Ovary (tissue), 10 donors: ENCODE measurements at places on chromosomes 3 and 15. TPM values are rescaled to one million over a fixed set of nuclear protein-coding genes. Genes with fewer than 3 reads are reported as not detected.

DUOX2 gene
- total RNA-seq = 0.05 TPM

GRCh38 chr3:183180110-183180783, 17.7 kb upstream of the LAMP3 start:
- no peak for DNase-seq

DNA sequence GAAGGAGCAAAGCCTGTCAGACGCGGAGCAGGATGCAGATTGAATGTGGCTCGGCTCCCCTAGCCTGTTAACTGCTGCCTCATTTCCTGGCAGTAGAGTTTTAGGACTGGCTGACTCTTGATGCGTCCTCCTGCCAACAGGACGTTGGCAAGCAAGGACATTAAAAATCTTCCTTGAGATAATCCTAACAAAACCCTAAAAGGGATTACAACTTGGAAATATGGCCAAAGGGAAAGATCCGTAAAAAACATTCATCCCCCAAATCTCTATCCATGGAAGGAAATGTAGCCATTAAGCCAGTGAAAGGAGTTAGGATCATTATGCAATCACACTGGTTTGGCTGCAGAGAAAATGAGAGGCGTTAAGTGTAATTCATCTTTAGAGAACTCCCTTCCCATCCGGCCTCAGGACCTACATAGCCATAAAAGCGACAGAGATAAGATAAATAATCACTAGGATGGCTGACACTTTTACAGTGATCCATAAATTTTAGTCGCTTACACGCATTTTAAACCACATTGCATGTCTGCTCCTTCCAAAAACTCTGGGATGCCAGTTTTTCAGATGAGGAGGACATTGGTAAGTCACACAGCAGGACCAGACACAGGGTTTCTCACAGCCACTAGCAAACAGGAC, 44.5 kb upstream of the C3orf80 start:
- DNase-seq = no peak

DNA sequence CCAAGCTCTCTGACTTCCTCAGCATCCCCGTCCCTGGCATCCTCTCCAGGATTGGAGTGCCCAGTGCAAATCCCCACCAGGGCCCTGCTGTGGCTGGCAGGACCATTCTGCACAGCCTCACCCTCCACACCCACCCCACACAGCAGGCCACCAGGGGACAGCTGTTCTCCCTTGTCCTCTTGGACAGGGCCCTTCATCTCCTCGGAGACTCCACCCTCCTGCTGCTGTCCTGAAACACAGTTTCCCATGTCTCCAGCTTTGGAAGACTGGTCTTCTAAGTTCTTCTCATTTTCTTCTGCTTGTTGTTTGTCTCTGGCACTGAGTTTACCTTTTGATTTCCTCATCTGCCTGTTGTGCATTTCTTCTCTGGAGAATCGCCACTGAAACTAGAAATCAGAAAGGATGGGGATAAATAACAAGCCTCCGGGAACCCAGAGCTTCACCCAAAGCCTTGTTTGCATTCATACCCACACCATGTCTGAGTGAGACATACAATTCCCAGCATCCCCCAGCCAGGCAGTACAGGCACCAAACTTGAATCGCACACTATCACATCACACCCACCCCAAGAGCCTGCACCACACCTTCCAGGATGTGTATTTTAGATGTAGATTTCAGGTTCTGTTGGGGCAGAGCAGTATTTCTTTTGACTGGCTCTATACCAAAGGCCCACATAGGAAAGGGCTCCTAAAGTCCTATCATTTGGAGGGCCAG, 52.0 kb downstream of the OXNAD1 start:
- DNase-seq = no peak

MOBP gene
- total RNA-seq = 0.08 TPM

HTD2 gene
- 7.3 TPM for total RNA-seq

DNA sequence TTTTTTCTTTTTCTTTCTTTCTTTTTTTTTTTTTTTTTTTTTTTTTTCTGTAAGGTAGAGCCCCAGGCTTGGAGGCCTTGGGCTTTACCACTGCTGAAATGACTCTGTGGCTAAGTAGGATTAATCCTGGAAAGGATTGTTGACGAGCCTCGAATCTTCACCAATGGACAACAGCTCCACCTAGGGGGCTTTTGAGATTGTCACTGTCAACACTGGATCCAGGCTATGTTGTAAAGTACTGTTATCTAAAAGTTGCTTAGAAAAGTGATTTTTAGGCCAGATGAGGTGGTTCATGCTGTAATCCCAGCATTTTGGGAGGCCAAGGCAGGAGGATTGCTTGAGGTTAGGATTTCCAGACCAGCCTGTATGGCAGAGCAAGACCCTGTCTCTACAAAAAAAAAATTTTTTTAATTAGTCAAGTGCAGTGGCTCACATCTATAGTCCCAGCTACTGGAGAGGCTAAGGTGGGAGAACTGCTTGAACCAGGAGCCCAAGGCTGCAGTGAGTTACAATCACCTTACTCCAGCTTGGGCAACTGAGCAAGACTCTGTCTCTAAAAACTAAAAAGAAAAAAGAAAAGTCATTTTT, 41.6 kb downstream of the KLHL18 start:
- peak; percentile 66 for DNase-seq

TRIM71 gene
- 0.43 TPM for total RNA-seq

SLC7A14 gene
- total RNA-seq = 0.05 TPM

LARP6 gene
- 39.7 TPM for total RNA-seq

DNA sequence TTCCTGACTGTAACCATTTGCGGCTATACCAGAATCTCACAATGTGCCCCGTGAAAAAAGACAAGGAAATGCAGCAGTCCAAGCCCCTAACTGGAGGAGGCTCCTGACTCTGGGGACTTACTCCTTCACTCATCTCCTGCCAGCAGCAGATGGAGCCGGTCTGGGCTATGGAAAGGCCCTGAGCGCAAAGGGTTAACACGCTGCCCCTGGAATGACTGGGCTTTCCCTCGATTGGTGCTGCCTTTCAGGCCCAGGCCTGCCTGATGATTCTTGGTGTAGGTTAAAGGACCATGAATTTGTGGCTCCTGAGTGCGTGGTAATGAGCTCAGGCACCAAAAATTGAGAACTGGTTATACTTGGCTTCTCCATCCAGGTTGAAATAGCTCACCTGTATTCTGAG, 42.3 kb upstream of the GALNT15 start:
- DNase-seq = no peak

BNIP2 gene
- total RNA-seq = 65.9 TPM

DNA sequence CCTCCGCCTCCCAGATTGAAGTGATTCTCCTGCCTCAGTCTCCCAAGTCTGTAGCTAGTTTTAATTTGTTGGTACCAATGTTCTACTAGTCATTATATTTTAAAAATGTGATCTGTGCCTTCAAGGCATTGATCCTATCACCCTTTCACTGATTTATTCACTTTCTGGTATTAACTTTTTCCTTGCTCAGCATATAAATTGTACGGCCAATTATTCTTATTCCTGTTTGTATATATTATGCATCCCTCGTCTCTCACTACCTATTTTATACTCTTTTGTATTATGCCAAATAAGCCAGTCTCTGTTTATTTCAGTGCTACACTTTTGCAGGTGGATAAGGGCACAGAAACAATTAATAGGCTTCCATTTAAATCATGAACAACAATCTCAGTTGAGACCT, 620.2 kb upstream of the BCHE start:
- no peak for DNase-seq

LNP1 gene
- total RNA-seq = 5.1 TPM

EOMES gene
- total RNA-seq = 0.13 TPM

GRCh38 chr3:179608931-179609720, 4.5 kb downstream of the NDUFB5 start:
- no peak for DNase-seq

CCDC191 gene
- total RNA-seq = 5.3 TPM

GRCh38 chr15:99604865-99605264, 39.1 kb downstream of the MEF2A start:
- DNase-seq = no peak

DNA sequence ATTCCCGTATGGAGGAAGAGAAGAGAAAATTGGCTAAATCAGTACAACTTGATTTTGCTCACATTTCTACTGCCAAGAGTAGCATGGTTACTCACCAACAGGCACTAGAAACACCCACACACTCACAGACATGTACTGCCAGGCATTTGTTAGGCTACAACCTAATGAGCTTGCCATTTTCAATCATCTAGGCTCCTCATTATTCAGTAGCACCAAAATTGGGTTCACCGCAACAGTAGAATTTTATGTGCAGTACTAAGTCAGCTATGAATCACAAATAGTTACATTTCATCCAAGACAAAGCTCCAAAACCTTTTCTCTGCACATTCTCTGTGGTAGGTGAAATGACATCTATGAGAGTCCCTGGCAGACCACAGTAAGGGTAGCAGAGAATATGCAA, 15.0 kb upstream of the THUMPD3 start:
- DNase-seq = no peak

GRCh38 chr3:139297588-139298311, 46.1 kb upstream of the MRPS22 start:
- no peak for DNase-seq

GRCh38 chr3:42689421-42690014, 4.2 kb downstream of the KLHL40 start:
- DNase-seq = no peak

ZNF717 gene
- total RNA-seq = 19.0 TPM

DNA sequence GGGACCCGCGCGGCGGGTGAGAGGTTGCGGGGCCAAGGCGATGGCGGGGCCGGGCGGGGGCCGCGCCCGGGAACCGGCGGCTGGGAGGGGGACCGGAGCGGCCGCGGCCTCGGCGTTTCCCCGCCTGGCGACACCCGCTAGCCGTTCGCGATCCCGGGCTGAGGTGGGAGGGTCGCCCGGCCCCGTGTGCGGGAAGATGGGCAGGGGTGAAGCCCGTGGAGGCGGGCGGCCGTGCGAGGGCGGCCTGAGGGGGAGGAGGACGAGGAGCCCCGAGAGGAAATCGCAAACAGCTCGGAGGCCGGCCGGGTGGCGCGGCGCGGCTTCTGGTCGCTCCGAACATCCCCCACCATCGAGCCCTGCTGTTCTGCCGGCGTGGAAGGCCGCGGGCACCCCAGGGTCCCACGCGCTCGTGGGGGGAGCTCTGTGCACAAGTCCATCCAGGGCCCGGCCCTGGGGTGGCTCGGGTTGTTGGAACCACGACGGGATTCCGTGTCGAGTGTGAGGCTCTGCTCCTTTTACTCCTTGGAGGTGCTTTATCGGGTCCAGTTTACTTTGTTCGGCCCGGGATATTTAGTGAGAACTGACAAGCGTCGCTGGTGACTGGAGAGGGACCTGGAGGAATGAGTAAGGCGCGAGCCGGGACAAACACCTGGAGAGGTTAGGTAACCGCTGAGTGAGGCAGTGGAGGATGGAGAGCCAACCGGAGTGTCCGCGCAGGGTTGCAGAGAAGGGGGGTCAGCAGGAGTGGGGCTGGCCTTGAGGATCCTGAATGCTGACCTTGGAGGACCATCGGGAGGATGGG, 728 bp downstream of the CRTC3 start:
- peak; percentile 79 for DNase-seq

BMF gene
- 26.5 TPM for total RNA-seq

DNA sequence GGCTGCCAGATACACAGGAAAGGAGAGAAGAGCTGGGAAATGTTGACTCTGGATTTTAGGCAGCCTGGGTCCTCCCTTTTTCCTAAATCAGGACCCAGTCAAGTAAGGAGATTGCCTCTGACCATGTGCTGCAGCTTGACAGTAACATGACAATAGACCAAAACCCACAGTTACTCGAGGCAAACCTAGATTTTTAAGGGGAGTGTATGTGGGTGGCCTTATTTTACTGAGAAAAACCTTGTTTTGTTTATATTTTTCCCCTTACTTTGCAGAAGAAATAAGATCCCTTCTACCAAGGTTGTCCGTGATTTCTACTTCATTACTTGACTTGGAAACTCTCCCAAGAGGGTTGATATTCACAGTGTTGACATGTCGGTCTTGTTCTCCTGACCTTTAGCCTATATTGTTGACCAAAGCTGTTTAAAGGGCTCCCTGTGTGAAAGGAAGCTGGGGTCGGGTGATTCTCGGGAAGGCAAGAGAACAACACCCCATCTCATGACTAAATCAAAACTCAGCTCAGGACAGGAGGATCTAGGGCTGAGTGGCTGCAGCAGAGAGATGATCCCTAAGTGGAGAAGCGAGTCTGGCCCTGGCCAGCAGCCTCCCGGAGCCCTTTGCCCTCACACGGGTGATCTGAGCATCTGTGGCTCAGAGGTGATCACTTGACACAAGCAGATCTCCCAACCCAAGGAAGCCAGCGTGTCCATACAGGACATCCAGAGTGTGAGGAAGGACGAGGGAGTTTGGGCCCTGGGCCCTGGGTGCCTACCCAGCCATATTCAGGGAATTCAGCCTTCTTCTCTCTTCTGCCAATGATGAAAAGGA, 31.0 kb upstream of the SLCO2A1 start:
- DNase-seq = no peak

DNA sequence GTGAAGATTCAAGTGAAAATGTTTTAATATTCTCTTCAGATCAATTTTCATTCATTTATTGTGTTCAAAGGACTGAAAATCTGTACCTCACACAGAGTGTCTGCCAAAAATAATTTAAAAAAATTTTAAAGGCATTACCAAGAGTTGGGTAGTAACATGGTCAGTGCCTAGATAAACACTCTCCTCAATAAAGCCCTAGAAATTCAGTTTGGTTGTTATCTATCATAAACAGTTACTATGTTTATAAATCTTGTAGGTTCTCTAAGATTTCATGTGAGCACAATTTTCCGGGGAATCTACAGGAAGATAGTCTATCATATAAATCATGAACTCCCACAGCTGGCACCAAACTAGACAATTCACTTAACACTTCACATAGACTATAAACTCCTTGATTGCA, 128.6 kb downstream of the GSK3B start:
- no peak for DNase-seq

GRCh38 chr15:33580526-33580925, 269.8 kb downstream of the RYR3 start:
- no peak for DNase-seq

- DNase-seq = no peak
Measured at GRCh38 chr15:70569714-70570231, 193.6 kb downstream of the UACA start.

DNA sequence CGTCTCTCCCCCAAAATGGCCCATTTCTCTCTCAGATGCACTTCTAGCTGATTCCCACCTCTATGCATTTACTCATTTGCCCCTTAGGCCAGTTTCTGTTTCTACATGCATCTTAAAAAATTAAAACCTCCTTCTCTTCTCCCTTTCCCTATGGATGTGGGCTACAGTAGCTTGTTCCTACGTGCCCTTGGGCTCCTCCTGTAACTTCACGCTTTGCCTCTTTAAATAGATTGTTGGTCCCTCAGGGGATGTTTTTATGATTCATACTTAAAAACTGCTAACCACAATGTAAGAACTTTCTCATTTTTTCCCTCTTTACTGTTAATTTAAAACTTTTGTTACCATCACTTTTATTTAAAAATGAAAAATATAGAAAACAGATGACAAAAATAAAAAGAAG, 185.6 kb upstream of the MRPL3 start:
- DNase-seq = no peak

CPN2 gene
- total RNA-seq = not detected

MYZAP gene
- 10.0 TPM for total RNA-seq

- DNase-seq = no peak
Measured at GRCh38 chr3:169610888-169611291, 52.6 kb downstream of the MECOM start.

- no peak for DNase-seq
Measured at GRCh38 chr15:92541291-92542200, 114.0 kb downstream of the FAM174B start.
